ENCODE measurements at places on chromosomes 13 and 19. TPM values are rescaled to one million over a fixed set of nuclear protein-coding genes. Genes with fewer than 3 reads are reported as not detected.

The PLIN4 gene
- total RNA-seq, result 0.27 TPM

The PRSS57 gene
- 0.13 TPM for total RNA-seq

The TPGS1 gene
- 11.5 TPM for total RNA-seq

The PDX1 gene
- not detected for total RNA-seq

The SKA3 gene
- 13.6 TPM for total RNA-seq

Data from A549 treated with CpdA at 1 μM for 4 hours (cell line).